Stimulated activated CD4-positive, alpha-beta T cell treated with anti-CD3 and anti-CD28 coated beads, Interleukin-15, amount 100 ng/mL, for 24 hours (primary cell): ENCODE measurements at places on chromosomes 6 and 20.
A peak's percentile ranks its signal among the peaks of the same experiment; 100 is the strongest.

- DNase-seq = peak; percentile 68
These were observed 887 bp downstream of the GABBR1 start for GRCh38 chr6:29631860-29632731.

GRCh38 chr20:37999526-38000263 lies 33.6 kb downstream of the TTI1 start:
- no peak for DNase-seq

GRCh38 chr20:2814587-2815051 lies at the start of gene C20orf141:
TSS of gene C20orf141 (plus strand) at chr20:2814987. CDS start at chr20:2815185, 198 bp downstream.
- no peak for DNase-seq

DNA sequence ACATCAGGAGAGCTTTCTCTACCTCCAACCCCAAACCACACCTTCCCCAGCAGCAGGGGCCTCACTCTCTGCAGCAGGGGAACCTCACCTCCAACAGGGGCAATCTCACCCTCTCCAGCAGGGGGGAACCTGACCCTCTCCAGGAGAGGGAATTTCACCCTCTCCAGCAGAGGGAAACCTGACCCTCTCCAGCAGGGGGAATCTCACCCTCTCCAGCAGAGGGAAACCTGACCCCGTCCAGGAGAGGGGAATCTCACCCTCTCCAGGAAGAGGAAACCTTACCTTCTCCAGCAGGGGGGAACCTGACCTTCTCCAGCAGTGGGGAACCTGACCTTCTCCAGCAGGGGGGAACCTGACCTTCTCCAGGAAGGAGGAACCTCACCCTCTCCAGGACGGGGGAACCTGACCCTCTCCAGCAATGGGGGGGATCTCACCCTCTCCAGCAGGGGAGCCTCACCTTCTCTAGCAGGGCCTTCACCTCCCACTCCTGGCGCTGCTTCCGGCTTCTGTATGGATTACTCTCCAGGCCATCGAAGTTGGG lies 3.1 kb downstream of the B3GALT4 start:
- DNase-seq = no peak

GRCh38 chr20:41035207-41035606 lies 6.6 kb downstream of the TOP1 start:
- no peak for DNase-seq

GRCh38 chr6:98514073-98514720 lies 320.2 kb upstream of the POU3F2 start:
- DNase-seq = no peak

DNA sequence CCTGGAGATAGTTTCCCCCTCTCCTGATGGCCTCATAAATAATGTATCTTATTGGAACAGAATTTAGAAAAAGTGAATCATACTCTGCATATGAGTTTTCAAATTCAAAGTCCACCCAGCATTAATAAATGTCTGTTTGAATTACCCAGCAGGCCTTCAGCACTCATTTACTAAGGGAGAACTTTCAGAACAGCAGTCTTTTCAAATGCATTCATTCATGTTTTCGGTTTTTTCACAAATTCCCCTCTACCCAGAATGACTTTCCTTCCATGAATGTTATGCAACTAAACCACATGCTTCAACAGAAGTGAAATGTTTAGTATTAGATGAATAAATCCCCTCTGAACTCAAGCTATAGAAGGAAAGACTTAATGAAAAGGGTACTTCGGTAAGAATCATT lies 92.4 kb downstream of the RTN4IP1 start:
- DNase-seq = no peak

DNA sequence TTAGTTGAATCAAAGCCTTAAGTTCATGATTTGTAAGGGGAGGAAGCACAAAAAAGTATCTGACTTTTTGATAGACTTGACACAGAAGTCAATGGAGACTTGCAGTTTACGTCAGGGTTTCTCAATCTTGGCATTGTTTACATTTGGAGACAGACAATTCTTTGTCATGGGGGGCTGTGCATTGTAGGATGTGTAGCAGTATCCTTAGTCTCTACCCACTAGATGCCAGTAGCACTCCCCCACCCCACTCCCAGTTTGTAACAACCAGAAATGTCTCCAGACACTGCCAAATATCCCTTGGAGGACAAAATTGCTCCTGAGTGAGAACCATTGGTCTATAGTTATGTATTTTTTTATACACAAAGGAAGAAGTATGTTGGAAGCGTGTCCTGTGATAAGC lies 434.1 kb downstream of the RFPL4B start:
- DNase-seq = no peak

- DNase-seq = no peak
These were observed 62.4 kb downstream of the GCNT2 start for GRCh38 chr6:10583509-10583901.

GRCh38 chr6:78867020-78867369 lies 356 bp upstream of the IRAK1BP1 start:
- DNase-seq = no peak

- DNase-seq = no peak
These were observed 47.4 kb downstream of the TRMT11 start for GRCh38 chr6:126033696-126034095.

GRCh38 chr6:137754366-137754765 lies 112.7 kb upstream of the TNFAIP3 start:
- DNase-seq = no peak

GRCh38 chr20:38252292-38253288 lies 7.9 kb downstream of the KIAA1755 start:
- DNase-seq = no peak

- DNase-seq = no peak
These were observed 161.0 kb downstream of the INSM1 start for GRCh38 chr20:20528861-20529260.

DNA sequence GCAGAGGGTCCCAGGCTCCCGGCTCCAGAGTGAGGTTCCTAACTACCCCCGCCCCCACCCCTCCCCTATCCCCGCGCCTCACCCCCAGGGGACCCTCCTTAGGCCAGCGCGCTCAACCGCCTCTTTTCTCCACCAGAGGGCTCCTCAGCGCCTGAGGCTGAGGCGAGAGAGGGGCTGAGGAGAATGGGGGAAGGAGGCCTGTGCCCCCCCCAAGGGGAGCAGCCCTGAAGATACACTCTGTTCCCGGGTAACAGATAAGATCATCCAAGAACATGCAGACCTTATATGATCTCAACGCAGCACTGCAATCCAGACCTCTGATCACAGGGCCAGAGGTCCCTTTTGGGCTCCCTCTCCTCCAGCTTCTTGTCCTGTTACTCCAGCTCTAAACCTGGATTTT lies 43.3 kb upstream of the MRPS10 start:
- peak; percentile 52 for DNase-seq

DNA sequence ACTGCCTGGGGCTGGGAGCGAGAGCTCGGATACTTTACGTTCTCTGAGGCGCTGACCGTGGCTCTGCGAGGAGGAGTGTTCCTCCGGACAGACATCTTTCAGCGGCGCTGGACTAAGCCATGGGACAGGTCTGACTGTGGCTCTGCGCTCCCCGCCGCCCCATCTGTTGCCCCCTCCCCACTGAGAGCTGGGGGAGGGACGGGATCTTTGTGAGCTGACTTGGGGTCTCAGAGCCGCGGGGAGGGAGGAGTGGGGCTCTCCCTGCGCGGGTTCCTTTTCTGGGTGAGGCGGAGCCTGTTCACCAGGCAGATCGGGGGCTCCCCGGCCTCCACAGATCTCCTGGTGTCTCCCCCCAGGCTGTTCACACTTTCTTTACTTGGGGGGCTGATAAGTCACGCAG lies 11.3 kb upstream of the GATA5 start:
- DNase-seq = no peak

DNA sequence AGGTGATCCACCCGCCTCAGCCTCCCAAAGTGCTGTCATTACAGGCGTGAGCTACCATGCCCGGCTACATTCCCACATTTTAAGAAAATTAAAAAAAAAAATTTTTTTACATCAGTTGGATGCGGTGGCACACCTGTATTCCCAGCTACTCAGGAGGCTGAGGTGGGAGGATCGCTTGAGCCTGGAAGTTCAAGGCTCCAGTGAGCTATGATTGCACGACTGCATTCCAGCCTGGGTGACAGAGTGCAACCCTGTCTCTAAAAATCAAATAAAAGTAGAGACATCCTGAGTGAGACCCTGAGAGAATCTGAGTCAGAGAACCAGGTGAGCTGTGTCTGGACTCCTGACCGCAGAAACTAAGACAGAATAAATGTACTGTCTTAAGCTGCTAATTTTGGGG lies 38.8 kb downstream of the PIM1 start:
- no peak for DNase-seq

DNA sequence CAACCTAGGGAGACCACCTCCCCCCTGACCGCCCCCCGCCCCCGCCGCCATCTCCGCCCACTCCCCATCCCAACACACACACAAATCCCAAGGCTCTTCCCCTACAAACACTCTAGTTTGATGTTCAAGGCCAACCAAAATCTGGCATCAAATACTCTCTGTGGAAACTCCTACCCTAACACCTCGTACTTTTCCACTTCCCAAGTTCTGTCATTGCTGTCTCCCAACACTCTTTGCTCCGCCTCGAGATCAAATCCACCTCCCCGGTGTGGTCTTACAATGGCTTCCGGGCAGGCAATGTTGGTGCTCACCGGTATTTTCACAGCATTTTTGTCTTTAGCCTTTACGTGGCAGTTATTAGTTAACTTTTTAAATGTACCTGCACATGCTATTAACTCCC lies 4.8 kb upstream of the QKI start:
- DNase-seq = no peak

DNA sequence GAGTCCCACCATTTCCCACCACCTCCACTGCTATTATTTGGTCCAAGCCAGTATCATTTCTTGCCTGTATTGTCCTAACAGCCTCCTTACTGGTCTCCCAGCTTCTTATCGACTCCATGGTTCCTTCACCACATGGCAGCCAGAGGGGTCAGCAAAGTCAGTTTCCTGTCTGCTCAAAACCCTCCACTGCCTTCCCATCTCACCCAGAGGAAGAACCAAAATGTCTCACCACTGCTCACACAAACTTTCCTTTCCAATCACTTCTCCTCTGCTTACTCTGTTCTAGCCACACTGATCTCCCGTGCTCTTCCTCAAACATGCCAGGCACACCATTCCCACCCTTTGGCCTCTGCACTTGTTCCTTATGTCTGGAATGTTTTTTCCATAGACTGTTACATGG lies 39.7 kb downstream of the BCL2L1 start:
- DNase-seq = no peak

DNA sequence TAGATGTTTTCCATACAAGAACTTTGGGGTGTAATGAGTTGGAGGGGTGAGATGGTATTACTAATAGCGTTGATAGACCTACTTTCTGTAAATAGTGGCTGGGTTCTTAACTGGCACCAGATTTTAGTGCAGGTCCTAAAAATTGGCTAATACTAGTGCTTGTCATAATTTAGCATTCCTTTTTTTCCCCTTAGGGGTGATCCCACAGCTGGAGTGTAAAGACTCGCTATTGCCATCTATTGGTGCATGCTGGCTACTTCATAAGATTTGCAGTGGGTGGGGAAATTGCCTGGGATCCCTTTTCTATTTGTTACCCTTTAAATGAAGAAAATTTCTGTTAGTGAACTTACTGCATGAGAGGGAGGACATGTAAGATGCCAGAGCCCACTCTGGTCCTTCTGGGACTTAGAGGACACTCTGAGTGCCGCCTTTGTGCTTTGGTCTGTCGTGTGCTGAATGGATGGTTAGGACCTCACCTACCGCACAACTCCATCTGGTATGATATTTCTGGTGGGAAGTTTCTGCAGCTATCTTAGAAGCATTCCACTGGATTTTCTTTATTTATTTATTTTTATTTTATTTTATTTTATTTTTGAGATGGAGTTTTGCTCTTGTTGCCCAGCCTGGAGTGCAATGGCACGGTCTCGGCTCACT lies 195.5 kb downstream of the JARID2 start:
- peak; percentile 41 for DNase-seq

- DNase-seq = no peak
These were observed 61.6 kb downstream of the SRC start for GRCh38 chr20:37407573-37408002.
